ENCODE measurements at places on chromosomes 7 and 10.

DNA sequence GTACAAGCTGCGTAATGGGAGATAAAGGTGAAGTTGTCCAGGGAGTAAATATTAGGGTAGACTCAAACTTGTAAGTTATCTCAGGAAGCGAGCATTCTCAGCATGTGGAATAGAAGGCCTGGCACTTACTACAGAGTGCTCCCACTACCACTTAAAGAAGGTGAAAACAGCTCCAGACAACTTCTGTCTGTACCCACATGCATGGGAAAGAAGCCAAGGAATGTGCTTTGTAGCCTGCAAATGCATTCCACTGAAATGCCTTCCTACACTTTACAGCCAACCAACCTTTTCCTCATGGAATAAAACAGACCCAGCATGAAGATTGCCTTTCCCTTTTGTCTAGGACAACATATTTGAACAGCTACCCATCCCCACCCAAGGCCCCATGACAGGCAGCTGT is 45.4 kb upstream of the NPSR1 start:
- no peak for DNase-seq

DNA sequence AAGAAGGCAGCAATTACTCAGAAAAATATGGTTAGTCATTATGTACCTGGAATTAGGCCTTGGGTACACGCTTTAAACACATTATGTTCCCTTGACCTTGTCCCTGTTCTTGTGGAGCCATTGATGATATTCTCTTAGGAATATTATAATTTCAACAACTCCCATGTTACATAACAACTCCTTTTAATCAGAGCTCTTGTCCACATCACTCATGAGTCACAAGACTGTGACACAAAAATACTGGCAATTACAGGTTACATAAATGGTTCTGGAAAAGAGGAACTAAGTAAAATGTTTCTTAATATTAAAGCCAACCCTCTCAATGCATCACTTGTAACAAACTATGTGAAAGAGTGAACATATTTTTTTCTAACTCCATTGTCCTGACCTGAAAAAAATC is 143.8 kb upstream of the PCLO start:
- DNase-seq, result no peak

DNA sequence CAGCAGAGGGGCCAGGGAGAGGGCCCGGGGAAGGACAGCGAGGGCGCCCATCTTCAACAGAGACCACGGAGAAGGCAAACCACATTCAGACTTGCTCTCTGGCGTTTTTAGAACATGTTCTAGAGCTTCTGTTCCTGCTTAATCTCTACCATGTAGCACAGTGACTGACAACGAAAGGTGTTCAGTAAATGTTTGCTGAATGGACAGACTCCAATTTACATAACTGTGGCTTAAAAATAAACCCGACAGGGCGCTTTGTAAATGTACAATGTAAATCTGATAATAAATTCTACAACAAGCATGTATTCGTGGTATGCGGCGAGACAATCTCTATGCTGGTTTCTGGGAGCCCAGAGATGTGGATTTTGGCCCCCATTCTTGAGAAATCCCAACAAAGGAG is 10.5 kb downstream of the ADARB2 start:
- DNase-seq, result no peak

DNA sequence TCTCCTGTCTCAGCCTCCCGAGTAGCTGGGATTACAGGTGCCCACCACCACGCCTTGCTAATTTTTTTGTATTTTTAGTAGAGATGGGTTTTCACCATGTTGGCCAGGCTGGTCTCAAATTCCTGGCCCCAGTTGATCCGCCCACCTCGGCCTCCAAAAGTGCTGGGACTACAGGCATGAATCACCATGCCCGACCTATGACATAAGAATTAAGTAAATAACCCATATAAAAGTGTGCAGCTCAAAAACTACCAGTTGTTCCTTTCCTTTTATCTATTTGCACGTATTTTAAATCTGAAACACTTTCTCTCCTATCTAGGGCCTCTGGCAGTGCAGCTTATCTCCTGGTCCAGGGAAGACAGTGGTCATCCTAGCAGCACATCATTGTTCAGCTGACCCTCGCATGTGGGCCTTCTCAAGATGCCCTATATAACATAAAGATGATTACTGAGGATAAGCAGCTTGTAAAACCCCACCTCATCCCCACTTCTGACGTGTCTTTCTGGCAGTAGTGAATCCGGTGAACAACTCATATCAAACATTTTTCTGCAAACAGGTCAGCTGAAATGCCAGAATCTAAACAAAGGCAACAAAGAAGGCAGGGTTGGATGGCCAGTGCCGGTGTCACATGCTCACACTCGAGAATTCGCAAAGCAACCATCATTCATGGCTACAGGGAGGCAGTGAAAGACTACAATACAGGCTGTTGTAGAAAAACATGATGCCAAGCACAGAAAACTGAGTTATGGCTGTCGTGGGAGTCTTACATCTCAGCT is 36.0 kb upstream of the KCNIP2 start:
- DNase-seq, result no peak

DNA sequence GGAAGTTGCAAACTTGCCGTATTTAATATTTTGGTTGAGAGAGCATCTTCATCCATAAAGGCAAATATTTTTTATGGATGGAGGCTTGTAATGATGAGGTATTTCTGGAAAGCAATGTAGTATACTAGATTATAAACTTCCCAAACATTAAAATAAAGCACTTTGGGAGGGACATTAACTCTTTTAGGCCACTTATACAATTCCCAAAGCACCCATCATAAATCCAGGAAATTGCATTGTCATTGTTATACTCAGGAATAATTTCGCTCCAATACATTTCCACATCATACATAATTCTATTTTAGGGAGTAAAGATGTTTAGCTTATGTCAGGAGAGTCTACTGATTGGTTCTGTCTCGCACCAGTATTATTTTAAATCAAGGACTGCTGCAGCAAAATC is 212.7 kb upstream of the MKI67 start:
- DNase-seq, result no peak

DNA sequence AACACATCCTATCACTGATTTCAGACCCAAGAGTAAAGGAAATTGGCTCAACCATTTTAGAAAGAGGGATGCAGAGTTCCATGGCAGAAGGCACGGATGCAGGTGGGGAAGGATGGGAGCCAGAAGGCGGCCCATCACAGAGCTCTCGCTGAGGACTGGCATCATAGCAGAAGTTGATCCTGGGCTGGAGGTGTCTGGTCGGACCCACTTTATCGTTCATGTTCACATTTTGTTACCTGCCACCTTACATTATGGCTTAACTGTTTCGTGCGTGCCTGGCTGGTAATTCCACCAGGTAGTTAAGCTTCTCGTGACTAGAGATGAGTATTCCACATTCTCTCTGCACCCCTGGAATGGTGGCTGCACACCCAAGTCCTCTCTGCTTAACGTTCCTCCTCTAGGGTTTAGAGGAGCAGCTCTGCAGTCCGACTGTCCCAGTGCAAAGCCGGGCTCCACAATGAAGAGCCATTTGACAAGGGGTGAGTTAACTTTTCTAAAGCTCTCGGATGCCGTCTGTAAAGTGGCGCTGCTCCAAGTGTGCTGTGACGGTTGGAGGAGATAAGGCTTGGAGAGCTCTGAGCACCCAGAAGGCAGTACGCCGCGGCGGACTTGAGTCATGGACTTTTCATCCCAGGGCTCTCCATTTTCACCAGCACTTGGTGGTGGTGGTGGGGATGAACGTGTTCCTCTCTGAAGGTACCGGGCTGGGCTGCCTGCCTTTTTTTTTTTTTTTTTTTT is 157.1 kb upstream of the SHH start:
- DNase-seq, result no peak

GRCh38 chr7:15504351-15504750 is 57.5 kb downstream of the AGMO start:
- DNase-seq, result no peak
